Right ventricle myocardium superior (tissue), 1 donor: ENCODE measurements at places on chromosomes 16 and 17.
A peak's percentile ranks its signal among the peaks of the same experiment; 100 is the strongest.

DNA sequence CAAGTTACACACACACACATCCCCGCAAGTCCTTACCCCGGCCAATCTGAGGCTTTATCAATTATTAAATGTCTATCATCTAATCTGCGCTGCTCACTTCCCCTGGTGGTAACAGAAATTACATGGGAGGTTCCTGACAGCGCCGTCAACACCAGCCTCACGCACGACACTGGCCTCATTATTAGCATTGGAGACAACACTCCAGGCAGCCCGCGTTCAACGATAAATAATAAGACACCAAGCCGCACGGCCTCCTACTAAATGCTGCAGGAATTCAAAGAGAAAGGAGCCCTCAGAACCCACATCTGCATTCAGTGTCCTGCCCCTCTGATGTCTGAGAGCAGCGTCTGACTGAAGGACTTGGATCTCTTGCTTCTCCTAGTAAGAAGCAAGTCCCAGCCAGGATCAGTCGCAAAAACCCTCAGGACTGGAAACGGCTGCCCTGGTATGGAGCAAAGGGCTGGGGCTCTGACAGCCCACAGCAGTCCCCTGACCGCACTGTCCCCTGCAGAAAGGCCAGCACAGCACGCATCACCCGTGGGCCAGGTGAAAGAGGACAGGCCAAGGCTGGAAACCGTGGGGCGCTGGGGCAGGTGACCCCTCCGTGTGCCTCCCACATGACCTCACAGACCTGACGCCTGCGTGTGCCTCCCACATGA lies 7.6 kb upstream of the RPH3AL start:
- no peak for DNase-seq

GRCh38 chr16:67645397-67646121 lies 615 bp downstream of the CARMIL2 start:
- no peak for DNase-seq

DNA sequence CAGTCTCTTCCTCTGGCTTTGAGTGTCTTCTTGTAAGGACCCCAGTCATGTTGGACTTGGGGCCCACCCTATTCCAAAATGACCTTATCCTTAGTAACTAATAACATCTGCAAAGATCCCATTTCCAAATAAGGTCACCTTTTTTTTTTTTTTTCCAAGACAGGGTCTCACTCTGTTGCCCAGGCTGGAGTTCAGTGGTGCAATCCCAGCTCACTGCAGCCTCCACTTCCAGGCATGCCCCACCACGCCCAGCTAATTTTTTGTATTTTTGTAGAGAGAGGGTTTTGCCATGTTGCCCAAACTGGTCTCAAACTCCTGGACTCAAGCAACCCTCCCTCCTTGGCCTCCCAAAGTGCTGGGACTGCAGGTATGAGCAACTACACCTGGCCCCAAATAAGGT lies 118.8 kb upstream of the GSE1 start:
- DNase-seq, result no peak

DNA sequence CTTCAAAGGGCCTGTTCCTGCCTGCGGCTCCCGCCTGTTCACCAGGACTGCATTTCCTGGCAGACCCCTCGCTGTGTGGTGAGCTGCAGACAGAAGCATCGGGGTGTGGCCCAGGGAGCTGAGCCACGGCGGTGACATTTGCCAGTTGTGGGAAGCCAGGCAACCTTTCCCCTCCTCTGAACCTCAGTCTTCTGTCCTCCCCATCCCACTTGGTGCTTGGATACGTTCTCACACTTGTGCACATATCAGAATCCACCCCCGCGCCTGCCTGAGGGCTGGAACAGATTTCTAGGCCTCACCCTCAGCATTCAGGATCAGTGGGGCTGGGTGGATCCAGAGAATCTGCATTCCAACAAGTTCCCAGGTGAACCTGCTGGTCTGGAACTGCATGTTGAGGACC lies 63.5 kb downstream of the CRISPLD2 start:
- peak; percentile 63 for DNase-seq

DNA sequence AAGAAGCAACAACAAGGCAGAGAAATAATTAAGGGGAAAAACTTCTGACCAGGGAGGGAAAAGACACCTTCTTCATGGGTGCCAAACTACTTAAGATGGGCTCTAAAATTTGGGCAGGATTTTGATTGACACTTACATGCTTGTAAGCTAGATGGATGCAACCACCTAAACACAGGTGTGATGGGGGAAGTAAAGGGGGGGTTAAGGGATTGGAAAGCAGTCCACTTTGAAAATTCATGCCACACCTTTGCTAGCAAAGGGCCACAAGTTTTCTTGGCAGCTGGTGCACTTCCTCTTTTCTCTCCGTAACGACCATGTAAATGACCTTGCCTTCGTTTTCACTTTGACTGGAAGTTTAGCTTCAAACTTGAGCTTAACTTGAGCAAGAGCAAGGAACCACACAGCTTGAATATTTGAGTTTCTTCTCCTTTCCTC lies 14.3 kb upstream of the PRKAR1A start:
- DNase-seq, result no peak

- no peak for DNase-seq
These were observed 182.8 kb downstream of the FTO start for GRCh38 chr16:53886482-53887378.

DNA sequence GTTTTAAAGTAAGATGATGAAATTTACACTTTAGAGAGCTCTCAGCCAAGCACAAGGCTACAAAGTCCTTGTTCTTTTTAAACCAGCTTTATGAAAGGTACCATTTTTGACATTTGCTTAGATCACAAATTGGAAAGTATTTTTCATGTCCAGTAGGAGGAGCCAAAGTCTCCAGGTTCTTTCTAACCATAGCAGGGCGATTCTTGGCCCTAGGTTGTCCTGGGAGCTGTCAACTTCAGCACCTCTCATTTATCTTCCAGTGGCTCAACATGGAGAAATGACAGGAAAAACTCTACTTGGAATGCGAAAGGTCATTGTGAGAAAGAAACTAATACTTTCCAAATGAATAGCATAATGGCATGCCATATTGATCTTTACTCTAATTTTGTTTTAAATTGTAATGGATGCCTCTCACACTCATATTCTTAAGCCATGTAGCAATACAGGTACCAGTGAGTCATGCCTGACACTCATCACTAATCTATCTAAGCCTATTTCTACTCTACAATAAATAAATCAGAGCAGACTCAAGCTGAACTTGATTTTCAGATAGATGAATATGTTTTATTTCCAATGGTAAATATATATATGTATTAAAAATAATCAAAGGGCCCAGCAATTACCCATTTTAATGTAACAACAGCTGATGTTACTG lies 919.1 kb upstream of the EEF2KMT start:
- DNase-seq, result no peak

DNA sequence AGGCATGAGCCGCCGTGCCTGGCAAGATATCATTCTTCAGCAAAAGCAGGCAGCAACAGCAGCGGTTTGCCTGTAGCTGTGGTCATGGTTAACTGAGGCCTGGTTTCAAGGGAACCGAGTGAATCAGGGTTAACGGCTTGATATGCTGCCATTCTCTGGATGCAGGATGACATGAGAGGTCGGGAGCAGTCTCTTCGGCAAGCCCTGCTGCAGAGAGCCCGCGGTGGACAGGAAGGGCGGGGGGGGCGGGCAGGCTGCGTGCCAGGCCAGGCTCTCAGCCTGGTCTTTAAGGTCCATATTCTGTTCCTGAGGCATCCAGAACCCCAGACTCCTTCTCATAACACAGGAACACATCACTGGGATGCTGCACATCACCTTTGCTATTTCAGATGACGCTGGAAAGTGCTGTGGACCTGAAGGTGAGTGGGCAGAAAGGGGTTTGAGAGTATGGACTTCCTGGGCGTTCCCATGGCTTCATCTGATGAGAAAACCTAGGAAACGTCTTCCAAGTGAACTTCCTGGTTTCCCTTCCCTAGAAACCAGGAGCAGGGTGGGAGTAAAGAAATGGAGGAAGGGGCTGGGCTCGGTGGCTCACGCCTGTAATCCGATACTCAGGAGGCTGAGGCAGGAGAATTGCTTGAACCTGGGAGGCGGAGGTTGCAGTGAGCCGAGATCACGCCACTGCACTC lies 165.6 kb upstream of the RPH3AL start:
- DNase-seq, result no peak

- DNase-seq, result no peak
These were observed 4.5 kb downstream of the RANBP10 start for GRCh38 chr16:67801883-67802282.

- DNase-seq, result no peak
These were observed 143.8 kb upstream of the FOXF1 start for GRCh38 chr16:86366481-86366880.
